ENCODE measurements at places on chromosomes 1 and 21.
A peak's percentile ranks its signal among the peaks of the same experiment; 100 is the strongest.

GRCh38 chr1:2019571-2020309, 595 bp downstream of the GABRD start:
- no peak for DNase-seq

- no peak for DNase-seq
Observed at GRCh38 chr1:209029737-209030136, 553.8 kb upstream of the CAMK1G start.

GRCh38 chr1:84861988-84862644, 30.9 kb downstream of the LPAR3 start:
- no peak for DNase-seq

GRCh38 chr1:206691604-206692003, 6.9 kb downstream of the MAPKAPK2 start:
- DNase-seq, result no peak

GRCh38 chr1:200401708-200402107, 8.1 kb downstream of the ZNF281 start:
- DNase-seq, result no peak

GRCh38 chr1:204356997-204357396, 2.7 kb downstream of the PLEKHA6 start:
- DNase-seq, result no peak

DNA sequence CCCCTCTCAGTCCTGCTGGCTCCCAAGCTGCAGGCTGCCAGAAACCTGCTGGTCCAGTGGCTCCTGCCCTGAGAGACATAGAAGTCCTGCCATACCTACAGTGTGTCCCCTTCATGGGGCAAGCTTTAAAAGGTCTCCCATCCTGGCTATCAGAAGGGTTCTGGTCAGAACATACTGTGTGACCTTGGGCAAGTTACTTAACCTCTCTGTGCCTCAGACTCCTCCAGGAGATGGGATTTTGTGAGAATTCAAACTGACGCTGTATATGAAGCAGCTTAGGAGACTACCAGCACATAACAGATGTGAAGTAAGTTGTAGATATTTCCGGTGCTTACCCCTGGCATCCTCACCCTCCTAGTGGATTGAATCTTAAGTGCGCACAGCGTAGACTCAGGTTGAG, 8.7 kb upstream of the GJB5 start:
- DNase-seq, result no peak

DNA sequence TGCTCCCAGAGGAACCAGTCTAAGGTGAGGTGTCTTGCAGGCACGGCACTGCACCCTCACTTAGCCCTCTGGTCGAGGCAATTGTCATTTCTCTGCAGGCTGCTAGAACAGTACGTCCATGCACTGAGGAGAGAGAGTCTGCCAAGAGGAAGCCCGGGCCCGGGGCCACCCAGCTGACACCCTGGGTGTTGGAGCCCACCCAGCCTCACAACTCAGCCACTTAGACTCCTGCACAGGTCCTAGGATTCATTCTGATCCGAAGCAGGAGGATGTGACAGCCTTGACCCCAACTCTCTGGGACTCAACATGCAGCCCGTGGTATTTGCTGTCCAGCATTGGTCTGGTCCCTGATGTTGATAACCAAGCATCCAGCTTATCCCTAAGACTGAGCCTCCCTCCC, 111.9 kb downstream of the ADSS2 start:
- no peak for DNase-seq

GRCh38 chr1:55481634-55482033, 266.5 kb upstream of the USP24 start:
- no peak for DNase-seq

GRCh38 chr21:44258056-44258725, 3.5 kb downstream of the DNMT3L start:
- DNase-seq, result no peak

GRCh38 chr21:46624050-46624449, 11.4 kb upstream of the PRMT2 start:
- no peak for DNase-seq

DNA sequence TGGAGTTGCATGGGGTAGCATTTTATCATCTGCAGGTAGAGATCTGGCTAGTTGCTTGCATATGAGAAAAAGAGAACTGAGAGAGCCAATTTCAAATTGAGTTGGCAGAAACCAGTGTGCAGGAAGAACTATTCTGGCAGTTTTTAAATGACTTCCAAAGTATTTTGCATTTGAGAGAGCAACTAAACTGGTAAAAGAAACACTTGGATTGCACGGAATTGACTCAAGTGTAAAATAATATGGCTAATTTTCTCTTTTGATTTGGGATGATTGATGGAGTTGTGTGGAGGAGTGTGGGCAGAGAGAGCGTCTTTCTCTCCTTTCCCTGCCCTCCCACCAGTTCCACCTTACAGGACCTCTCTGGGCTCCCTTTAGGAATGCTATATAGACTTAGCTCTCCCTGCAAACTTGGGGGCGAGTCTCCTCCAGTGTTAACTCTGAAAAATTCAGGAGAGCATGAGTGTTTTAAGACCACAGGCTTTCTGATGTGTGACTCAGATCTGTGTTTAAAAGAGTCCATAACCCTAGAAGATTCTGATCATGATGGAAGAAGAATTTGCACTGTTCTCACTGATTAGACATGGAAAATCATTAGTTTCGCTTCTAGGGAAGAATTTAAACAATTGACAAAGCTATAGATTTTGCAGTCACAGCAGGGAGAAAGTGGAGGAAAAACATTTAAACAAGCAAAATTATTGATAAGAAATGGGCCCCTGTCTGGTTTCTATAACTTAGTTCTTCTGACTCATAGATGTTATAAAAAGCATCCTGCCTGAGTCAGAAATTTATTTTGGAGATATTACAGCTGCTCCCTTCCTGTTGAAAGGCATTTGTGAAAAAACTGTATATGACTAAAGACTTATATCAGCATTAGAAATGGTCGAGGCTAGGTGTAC, 24.9 kb upstream of the CTBS start:
- DNase-seq, result peak; percentile 59

- DNase-seq, result no peak
Observed at GRCh38 chr1:16352842-16353535, 709 bp upstream of the FBXO42 start.

DNA sequence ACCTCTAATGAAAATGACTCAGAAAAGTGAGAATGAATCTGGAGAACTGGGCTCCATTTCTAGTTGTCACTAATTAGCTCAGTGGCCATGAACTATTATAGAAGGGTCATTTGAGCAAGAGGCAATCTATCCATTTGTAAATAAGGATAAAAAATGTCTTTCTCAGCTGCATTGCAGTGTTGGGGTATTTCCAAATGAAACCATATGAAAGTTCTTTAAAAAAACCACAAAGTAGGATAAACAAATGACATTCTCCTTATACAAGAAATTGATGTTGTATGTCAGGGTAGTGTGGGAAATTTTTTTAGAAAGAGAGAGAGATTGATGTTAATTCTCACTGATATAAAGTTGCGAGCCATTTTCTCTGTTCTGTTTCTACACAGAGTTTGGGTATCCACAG, 26.0 kb downstream of the FMO3 start:
- no peak for DNase-seq

GRCh38 chr21:32570456-32570855, 14.9 kb downstream of the TCP10L start:
- DNase-seq, result no peak

- peak; percentile 53 for DNase-seq
Observed at GRCh38 chr1:55893155-55893554, 678.0 kb upstream of the USP24 start.

- DNase-seq, result no peak
Observed at GRCh38 chr1:29531596-29531995, 295.3 kb downstream of the PTPRU start.

- DNase-seq, result no peak
Observed at GRCh38 chr1:245432228-245432875, 277.6 kb downstream of the KIF26B start.

GRCh38 chr1:222697826-222698225, 14.5 kb downstream of the AIDA start:
- no peak for DNase-seq

DNA sequence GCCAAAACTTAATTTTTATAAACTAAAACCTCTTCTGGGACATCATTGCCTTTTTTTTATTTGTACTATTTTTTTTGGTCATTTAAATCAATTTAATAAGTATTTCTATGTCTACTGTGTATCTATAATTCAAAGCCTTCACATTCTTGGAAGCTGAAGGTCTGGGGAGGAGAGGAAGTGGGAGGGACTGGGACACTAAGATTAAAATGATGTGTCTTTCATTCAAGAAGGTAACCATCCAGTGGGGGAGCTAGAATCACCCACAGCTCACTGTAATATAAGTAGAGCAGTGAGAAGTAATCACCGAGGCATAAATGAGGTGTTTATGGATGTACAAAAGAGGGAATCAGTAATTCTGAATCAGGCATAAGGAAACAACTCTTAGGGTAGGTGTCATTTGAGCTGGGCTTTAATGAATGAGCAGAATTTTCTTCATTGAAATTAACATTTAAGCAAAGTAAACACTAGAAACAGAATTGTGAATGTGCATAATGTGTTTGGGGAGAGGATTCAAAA, 52.8 kb downstream of the PTGER3 start:
- DNase-seq, result no peak

- no peak for DNase-seq
Observed at GRCh38 chr1:1116701-1117468, 996 bp upstream of the C1orf159 start.

DNA sequence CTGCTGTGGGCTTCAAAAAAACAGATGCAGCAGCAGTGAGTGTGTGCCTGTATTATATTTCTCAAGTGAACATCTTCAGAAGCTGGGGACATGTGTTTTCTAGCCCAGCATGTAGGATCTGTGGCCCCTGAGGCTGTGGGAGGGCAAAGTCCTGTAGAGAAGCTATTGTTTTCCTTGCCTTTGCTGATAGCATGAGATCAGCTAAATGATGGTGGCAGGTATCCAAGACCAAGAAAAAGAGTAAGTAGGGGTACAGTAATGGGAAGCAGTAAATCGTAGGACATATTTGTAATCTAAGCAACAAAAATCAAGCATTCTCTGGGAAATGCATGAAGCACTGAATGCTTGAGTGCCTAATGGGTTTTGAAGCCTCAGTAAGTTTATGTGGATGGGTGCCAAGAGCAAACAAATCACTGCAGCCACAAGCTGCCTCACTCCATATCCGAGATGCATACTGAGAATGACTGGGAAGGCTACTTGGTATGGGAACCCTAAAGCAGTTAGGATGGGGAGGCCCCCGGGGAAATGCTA, 98.3 kb downstream of the CD58 start:
- DNase-seq, result no peak

- no peak for DNase-seq
Observed at GRCh38 chr21:17370263-17370662, 142.6 kb upstream of the CXADR start.

- no peak for DNase-seq
Observed at GRCh38 chr1:75640137-75640536, 29.2 kb upstream of the SLC44A5 start.

DNA sequence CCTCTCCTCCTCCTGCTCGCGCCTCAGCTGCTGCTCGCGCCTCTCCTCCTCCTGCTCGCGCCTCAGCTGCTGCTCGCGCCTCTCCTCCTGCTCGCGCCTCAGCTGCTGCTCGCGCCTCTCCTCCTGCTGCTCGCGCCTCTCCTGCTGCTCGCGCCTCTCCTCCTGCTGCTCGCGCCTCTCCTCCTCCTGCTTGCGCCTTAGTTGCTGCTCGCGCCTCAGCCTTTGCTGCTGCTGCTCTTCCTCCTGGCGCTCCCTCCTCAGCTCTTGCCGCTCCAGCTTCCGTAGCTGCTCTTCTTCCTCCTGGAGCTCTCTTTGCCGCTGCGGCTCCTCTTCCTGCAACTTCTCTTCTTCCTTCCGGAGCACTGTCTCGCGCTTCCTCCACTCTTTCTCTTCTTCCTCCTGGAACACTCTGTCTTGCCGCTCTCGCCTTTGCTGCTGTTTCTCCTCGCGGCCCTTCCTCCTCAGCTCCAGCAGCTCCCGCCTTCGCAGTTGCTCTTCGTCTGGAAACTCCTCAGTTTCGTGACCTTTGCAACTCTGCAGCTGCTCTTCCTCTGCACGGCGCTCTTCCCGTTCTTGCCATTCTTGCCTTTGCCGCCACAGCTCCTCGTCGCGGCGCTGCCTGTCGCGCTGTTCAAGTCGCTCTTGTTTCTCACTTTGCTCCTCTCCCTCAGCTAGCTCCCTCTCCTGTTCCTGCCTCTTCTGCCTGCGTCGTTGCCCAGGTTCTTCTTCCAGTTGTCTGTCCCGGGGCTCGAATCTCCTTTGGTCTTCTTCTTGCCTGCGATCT, 3.0 kb downstream of the TCHH start:
- no peak for DNase-seq

DNA sequence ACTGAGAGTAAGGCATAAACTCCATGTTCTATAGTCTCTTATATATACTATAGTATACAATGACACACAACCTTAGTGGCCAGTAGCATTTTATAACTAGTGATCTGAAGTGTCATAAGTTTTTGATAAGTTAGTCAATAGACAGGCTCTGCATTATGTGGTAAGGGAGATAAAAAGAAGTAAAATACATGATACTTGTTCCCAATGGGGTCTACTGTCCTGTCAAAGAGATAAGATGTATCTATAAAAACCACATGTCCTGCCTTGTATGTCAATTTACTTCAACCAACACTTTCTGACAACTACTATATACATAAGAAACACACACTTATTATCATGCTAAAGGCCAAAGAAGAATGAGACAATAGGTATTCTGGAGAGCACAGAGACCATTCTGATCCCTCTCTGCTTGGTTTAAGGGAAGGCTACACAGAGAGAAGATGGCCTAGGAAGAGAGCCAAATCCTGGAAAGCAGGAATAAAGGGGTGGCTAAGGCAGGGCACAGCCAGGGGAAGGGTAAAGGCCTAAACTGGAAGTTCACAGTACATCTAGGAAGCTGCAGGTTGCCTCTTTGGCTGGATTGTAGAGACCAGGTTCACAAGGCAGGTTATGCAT, 91.4 kb downstream of the LYST start:
- DNase-seq, result no peak

- DNase-seq, result no peak
Observed at GRCh38 chr1:74375376-74375775, 137.0 kb downstream of the LRRC53 start.

DNA sequence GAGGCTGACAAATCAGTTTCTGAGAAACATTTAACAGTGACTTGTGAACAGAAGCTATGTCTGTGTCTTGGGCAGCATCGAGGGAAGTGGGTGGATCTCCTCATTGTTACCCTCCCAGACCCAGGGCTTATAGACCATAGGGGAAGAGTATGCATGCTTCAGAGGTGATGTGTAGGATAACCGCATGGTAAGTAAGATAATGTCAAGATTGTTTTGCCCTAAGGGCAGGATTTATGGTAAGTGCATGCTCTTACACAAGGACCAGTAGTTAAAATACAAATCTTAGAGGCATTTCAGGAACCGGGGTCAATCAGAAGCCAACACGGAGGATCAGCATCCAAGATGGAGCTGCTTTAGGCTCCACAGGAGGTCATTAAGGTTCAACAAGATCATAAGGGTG, 7.7 kb upstream of the PRMT2 start:
- no peak for DNase-seq

- no peak for DNase-seq
Observed at GRCh38 chr1:167950569-167950968, 13.7 kb upstream of the MPC2 start.

- DNase-seq, result no peak
Observed at GRCh38 chr1:231694075-231694431, 67.5 kb downstream of the DISC1 start.

GRCh38 chr1:162716123-162716522, 74.4 kb upstream of the HSD17B7 start:
- DNase-seq, result no peak

Measured in HCT116 (cell line).